C1 segment of cervical spinal cord (tissue), 14 donors: ENCODE measurements at places on chromosomes 3 and 15.

DNA sequence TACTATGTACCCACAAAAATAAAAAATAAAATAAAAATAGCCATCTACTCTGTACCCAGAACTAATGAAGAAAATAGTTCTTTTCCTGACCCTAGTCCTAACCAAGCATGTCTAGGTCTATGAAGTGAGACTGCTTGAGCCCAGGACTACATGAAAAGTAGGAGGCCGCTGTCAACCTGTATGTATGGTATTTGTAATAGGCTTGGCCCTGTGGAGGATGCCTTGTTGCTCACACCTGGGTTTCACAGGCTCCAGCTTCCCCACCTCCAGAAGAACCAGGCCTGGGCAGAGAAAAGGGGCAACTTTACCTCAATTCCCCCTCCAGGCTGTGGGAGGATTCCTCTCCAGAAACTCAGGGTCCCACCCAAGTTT, 6.8 kb upstream of the PKM start:
- DNase-seq, result no peak

- DNase-seq, result no peak
Observed at GRCh38 chr15:84598993-84599392, 1.8 kb upstream of the ZSCAN2 start.

DNA sequence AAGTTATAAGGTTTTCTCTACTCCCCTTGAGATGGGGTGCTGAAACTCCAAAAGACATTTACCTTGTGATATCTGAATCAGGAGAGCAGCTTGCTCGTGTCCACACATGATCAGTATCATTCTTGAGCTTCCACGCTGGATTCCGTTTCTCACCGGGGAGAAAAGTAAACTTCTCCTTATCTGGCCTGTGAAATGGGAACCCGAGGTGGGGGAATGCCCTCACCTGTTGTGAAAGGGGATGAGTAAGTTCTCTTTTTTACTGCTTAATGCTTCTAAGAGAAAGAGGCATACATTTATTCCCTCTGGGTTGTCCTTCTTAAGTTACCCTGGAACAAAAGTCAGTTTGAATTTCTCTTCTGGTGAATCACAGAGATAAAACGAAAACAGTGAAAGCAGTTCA, 440.5 kb upstream of the ADAMTS9 start:
- DNase-seq, result no peak

GRCh38 chr3:122405015-122405414, 10.8 kb downstream of the WDR5B start:
- DNase-seq, result no peak

- DNase-seq, result no peak
Observed at GRCh38 chr3:98699132-98699531, 64.0 kb upstream of the ST3GAL6 start.

GRCh38 chr3:119745942-119746341, 36.0 kb upstream of the NR1I2 start:
- DNase-seq, result no peak

DNA sequence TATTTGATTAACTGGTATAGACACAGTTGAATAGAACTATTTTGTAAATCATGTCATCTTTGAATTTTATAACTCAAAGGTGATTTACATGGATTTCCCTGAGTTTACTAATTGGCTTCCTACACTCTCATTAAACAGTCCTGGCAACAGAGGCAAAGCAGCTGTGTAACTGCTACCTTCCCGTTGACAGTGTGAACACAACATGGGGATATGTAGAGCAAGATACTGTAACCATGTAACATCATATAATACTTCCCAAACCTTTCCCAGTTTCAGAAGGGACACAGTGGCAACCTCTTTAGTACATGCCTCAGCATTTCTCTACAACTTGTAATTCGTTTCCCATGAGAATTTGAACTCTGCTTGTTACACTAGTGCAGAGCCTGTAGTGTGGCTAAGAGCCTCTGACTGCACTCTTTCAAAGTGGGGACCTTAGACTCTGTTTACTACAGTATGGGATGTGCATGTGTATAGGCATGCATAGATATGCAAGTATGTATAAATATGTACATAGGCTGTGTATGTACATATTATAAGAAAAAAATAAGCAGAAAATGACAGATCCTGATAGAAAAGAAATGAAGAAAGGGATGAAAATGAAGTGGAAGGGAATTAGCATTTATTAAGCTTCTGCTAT, 299.3 kb downstream of the SLC9A9 start:
- no peak for DNase-seq

GRCh38 chr3:103767635-103768034, 1332.8 kb downstream of the ZPLD1 start:
- no peak for DNase-seq
